8988T (cell line): ENCODE measurements at places on chromosomes 7 and 10.

DNA sequence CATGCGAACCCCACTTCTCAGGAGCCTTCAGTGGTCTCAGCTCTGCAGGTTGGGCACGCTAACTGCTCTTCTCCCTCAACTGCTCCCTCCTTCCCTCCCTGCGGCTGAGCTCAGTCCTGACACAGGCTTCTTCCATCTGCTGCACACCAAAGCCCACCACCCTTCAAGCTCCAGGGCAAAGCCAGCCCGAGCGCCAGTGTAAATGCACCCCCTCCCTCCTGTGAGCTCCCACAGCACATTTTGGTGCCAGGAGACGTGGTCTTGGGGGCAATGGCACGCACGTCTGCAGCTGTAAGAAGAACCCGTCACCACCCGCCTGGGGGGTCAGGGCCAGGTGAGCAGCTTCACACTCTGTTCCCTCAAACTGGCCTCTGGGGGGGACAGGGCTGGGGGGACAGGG, 15.9 kb downstream of the VIPR2 start:
- no peak for DNase-seq

GRCh38 chr7:19099924-19100323, 17.5 kb downstream of the TWIST1 start:
- no peak for DNase-seq

DNA sequence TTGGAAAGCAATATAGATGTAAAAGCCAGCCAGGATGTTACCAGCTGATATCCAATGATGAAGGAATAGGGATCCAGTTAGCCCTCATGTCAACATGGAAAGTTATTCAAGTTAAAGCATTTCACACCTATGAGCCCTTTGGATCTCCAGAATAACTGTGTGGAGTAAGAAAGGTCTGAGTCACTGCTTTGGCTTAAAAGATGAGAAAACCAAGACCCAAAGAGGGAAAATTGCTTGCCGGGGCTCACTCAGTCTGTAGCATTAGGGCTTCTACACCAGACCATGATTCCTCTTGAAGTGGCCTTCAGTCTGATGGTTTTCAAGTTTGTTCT, 12.6 kb downstream of the LSM5 start:
- no peak for DNase-seq

- no peak for DNase-seq
Observed at GRCh38 chr10:3741688-3742461, 43.1 kb downstream of the KLF6 start.
